NCI-H774 (cell line): ENCODE measurements at places on chromosomes 11 and 22.

DNA sequence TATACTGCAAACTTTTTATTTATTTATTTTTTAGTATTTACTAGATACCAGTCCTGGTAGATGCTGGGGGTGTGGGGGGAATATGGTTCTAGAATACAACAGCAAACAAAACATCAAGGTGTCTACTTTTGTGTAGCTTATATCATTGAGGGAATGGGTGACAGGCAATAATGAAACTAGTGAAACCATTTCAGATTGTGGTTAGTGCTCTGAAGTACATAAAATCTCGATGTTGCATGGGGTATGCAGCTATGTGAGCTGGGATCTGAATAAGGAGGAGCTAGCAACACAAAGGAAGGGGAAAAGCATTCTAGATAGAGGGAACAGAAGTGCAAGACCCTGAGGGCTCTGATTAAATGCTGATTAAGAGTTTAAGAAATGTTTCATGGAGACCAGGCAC is 103.5 kb downstream of the WT1 start:
- DNase-seq: no peak

- no peak for DNase-seq
Measured at GRCh38 chr22:22407061-22407460, 101.5 kb downstream of the ZNF280B start.

GRCh38 chr11:131118247-131118646 is 202.0 kb upstream of the SNX19 start:
- DNase-seq: no peak

DNA sequence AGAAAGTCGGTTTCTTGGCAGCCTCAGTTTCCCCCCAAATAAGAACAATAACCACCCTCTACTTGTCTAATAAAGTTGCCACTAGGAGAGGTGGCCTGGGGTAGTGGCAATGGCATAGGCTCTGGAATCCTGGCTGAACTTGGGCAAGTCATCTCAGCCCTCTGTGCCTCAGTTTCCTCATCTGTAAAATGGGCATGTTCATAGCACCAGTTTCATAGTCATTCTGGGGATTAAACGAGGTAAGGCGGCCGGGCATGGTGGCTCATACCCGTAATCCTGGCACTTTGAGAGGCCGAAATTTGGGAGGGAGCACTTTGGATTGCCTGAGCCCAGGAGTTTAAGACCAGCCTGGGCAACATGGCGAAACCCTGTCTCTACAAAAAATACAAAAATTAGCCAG is 63.0 kb downstream of the SGSM1 start:
- no peak for DNase-seq

DNA sequence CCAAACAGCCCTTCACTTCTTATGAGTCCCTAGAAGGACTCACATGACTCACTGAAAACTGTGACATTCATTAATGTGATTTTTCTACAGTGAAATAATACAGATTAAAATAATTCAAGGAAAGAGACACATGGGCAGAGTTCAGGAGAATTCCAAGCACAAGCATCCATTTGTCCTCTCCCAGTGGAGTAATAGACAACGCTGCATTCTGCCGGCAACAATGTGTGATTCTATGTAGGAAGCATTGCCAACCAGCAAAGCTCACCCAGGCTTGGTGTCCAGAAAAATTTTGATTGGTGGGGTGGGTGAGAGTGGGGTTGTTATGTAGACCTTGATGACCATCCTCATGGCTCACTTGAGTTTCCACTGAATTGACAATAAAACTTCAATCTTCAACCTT is 123.9 kb downstream of the VPREB1 start:
- no peak for DNase-seq

- DNase-seq: no peak
Measured at GRCh38 chr11:69431893-69432738, 49.3 kb upstream of the LINC01488 start.

- DNase-seq: no peak
Measured at GRCh38 chr22:24517446-24517845, 22.3 kb downstream of the UPB1 start.

GRCh38 chr11:27392278-27393114 is 29.5 kb upstream of the CCDC34 start:
- no peak for DNase-seq

DNA sequence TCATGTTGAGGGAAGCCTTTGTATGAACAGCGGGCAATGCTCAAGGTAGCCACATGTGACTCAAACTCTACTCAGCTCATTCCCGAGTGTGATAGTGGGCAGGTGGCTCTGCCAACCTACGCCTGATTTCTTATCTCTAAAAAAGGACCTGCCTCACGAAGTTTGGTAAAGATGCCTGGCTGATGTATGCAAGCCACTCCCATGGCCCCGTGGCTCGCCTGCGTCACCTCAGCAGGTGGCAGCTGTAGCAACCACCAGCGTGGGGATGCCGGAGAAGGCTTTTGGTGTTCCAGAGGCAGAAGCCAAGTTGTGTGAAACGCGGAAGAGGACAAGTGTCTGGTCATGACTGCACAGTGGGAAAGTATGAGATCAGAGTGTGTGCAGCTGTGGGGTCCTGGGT is 5.4 kb downstream of the FADS2 start:
- no peak for DNase-seq

- DNase-seq: no peak
Measured at GRCh38 chr22:47176026-47176389, 413.6 kb downstream of the TBC1D22A start.

GRCh38 chr11:119709638-119710346 is 19.2 kb downstream of the NECTIN1 start:
- DNase-seq: no peak

DNA sequence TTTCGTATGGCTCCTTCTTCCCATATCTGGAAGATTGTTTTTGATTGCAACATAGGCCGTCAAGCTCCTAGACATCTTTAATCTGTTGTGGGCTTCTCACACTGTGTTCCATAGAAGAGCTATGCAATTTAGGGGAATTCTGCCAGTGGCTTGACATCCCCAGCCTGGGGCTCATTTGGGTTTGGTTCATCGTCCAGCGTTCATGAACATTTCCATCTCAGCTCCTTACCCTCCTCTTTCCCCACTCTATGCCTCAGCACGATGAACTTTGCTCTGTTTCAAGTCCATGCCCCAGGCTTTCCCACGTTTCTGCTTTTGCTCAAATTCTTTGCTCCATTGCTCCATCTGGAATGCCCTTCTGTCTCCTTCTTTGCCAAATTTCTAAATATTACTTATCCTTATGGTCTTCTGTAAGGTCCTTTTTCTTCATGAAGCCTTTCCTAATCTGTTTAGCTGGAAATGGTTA is 26.1 kb upstream of the CLMP start:
- no peak for DNase-seq

- no peak for DNase-seq
Measured at GRCh38 chr22:36872866-36873498, 12.2 kb downstream of the NCF4 start.

- no peak for DNase-seq
Measured at GRCh38 chr11:92296138-92296515, 71.5 kb downstream of the FAT3 start.

DNA sequence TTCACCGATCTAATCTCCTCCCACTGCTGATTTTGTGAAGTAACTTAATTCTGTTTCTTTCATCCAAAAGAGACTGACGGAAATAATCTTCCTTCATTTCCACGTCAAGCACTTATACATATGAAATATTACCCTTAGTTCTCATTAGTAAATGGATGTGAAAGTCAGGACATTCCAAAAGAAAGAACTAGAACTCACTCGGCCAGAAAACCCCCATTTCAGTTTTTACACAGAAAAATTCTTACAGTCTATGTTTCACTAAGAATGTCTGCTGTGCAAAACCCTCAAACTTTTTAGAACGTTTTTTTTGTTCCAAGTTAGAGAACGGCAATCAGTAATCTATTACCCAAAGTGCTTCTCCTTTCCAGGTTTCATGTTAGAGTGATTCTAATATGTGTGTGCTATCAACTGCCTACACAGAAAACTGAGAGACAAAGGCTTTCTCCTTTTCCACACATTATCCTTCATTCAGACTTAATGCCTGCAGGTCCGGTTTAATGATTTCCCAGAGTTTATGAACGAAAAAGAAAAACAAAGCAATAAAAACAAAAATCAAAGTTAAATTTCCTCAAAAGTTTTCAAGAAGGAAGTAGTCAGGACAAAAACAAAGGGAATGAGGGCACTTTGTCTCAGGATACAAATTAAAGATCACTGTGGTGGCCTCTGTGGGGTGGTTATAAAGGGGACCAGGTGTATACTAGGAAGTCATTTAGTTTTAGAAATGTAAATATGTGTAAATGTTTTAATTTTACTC is 11.3 kb upstream of the SESN3 start:
- no peak for DNase-seq

DNA sequence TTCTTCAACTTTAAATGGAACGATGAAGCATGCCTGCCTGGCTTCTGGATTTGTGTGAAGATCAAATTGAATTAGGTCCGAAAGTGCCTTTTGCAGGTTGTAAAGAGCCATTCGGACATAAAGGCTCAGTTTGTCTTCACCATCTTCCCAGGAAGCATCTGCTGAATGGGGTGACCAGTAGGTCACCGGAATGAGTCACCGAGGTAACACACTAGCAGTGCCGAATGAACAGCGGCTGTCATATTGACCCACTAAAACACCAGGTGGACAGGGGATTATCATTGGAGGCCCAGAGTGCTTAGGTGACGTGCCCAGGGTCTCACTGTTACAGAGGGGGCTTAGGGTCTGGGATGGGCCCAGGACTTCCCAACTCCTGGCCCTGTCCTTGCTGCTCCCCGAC is 43.1 kb upstream of the MYH9 start:
- DNase-seq: no peak

DNA sequence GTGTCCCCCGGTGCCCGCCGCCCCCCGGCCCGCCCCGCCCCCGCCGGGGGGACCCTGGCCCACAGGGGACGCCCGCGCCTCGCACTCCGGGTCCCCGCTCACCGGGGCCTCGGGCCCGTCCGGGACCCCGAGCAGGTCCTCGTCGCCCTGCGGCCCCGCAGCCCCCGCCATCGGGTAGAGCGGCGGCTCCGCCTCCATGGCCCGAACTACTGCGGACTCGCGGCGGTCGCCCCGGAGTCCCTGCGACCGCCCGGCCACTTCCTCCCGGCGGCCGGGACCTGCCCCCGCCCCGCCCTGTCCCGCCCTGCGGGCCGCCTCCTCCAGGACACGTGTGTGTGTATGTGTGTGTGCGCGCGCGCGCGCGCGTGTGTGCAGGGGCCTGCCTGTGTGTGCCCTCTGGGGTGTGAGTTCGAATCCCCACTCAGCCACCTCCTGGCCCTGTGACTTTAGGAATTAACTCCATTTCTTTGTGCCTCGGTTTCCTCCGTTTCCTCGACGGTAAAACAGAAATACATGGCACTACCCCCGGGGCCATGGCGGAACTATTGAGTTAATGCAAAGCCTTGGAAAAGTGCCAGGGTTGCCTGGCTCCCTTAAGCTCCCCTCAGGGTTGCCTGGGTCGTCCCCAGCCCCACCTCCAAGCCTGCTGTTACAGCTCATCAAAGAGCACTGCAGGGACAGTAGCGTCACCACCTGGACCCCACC is at the start of gene UNC93B1:
Gene UNC93B1 (minus strand): TSS at position 252 of the 705 bp plus-strand sequence. CDS start 54 bp downstream, at position 198.
- DNase-seq: peak; percentile 86

DNA sequence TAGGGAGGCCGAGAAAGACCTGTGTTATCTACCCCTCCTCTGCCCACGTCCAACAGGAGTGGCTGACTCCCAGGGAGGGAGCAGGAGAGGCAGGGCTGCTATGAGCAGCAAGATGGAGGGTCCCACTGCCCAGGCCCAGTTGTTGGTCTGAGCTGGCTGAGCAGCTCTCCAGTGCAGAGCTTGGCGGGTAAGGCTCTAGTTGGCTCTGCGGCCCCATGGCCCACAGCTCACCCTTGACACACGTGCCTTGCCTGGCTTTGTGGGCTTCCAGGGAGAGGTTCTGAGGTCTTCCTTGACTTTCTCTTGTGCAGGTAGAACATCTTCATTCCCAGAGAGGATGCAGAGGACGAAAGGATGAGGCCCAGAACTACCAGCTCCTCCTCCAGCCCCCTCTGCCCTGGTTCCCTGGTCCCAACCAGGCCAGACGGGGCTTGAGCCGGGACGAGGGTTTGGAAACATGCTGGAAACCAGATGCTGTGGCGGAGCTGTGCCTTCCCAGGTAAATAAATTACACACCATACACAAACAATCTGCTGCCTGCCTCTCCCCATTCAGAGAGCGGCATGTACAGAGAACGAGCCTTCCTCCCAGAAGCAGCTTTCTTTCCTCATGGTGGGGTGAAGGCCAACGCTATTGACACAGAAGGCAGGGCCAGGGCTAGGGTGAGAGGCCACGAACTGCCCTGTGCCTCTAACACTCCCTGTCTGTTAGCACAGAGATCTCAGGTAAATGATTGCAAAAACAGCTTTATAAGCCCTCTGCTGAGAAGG is 48.1 kb downstream of the DSCAML1 start:
- DNase-seq: no peak

DNA sequence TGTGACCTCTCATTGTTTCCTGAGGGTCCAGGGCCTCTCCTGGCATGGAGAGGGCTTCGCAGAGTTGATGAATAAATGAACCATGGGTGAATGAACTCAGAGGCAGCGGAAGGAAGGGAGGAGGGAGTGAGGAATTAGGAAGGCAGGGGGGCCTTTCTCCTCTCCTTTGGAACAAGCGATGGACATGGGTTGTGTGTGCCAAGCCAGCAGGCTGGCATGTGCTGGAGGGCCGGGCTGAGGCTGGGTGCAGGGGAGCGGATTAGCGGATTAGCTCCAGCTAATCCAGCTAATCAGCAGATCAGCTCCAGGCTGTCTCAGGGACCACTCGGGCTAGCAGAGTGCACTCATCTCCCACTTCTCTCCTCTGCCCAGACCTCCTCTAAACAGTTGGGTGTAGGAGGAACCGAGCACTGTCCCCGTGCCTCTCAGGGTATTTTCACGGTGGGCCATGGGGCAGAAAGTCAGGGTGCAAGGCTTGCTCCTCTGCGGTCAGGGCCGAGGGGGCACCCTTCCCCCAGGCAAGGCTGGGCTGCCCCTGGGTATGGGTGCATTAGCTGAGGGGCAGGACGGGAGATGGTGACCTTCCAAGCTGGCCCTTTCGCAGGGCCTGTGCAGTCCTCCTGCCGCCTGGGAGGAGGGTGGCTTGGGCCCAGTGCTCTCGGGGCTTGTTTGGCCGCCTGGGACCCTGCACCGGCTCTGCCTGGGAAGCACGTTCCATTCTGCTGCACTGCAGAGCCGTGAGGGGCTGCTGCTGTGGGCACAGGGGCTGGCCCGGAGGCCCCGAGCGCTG is 120.3 kb upstream of the B3GAT1 start:
- no peak for DNase-seq

DNA sequence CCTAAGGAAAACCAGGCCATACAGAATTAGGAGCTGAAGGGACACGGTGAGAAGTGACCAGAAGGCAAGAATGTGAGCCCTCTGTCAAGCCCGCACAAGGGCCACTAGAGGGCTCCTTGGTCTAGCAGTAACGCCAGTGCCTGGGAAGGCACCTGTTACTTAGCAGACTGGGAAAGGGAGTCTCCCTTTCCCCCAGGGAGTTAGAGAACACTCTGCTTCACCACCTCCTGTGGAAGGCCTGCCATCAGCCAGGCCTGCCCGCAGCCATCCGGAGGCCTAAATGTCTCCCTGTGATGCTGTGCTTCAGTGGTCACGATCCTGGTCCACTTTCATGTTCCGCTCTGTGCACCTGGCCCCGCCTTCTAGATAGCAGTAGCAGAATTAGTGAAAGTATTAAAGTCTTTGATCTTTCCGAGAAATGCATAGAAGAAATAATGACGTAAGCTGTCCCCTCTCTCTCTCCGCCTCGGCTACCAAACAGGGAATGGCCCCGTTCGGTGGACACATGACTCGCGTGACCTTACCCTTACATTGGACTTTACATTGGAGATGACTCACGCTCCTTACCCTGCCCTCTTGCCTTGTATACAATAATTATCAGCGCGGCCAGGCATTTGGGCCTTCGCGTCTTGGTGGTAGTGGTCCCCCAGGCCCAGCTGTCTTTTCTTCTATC is 10.7 kb upstream of the GSTP1 start:
- DNase-seq: peak; percentile 17
